GM18507 (cell line): ENCODE measurements at places on chromosomes 16 and 17.

DNA sequence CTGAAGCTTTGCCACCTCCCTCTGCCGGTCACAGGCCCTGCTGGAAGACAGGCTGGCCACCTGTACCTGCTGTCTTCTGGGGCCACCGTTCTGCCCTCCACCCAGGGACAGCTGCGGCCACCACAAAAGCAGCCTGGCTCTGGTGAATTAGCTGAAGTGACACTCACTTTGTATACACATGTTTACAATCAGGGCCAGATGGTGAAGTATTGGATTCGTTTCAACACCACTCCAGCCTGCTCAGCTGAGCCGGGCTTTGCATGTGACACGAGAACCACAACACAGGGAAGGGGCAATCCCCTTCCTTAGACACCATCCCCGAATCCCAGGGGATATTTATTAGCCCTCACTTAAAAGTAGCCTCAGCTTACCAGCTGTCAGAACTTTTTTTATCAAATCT is 191.5 kb upstream of the RPL38 start:
- no peak for DNase-seq

DNA sequence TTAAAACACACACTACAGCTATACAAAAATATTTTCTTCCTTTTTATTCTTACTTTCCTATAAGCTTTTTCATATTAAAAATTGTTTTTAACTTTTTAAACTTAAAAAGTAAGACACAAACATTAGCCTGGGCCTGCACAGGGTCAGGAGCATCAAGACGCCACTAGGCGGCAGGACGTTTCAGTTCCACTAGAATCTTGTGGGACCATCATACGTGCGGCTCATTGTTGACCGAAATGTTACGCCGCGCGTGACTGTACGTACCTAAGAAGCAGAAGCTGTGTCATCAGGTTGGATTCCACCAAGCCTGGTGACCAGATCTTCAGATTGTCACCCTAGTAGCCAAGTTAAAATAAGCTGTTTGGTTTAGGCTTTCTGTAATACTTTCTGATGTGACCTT is 47.1 kb downstream of the USP10 start:
- no peak for DNase-seq

- DNase-seq = no peak
These were observed 8.5 kb upstream of the BAIAP2 start for GRCh38 chr17:81026266-81027036.

GRCh38 chr16:8751481-8752311 is 45.7 kb downstream of the TMEM186 start:
- no peak for DNase-seq
